ENCODE measurements at places on chromosomes 11 and 22. TPM values are rescaled to one million over a fixed set of nuclear protein-coding genes. Genes with fewer than 3 reads are reported as not detected.

SCUBE2 gene
- total RNA-seq = 0.43 TPM

UBQLNL gene
- not detected for total RNA-seq

LGR4 gene
- 18.7 TPM for total RNA-seq

GGTLC3 gene
- total RNA-seq = not detected

FAM83F gene
- total RNA-seq = not detected

PRSS23 gene
- total RNA-seq = 450 TPM

TMEM134 gene
- 73.9 TPM for total RNA-seq

CNTF gene
- 1.1 TPM for total RNA-seq

OR2AG2 gene
- total RNA-seq = not detected

Measured in A549 treated with RU486 at 1 μM for 4 hours (cell line).